ENCODE measurements at places on chromosomes 2 and 18.

DNA sequence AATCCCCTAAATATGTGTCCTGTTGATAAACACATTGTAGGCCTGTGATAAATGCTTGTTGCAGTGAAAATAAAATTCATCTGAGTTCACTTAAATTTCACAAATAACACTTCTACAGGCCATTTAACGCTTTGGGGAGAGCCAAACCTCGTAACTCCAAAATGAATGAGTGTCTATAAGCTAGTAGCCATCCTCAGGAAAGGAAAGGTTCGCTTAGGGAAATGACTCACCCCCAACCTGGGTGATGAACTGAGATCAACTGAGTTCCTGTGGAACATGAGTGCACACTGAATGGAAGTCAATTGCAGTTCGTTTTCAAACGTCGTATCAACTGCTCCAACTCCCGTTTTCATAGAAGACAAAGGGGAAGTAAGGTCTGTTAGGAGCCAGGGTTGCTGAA is 527.6 kb upstream of the ID2 start:
- DNase-seq = no peak

DNA sequence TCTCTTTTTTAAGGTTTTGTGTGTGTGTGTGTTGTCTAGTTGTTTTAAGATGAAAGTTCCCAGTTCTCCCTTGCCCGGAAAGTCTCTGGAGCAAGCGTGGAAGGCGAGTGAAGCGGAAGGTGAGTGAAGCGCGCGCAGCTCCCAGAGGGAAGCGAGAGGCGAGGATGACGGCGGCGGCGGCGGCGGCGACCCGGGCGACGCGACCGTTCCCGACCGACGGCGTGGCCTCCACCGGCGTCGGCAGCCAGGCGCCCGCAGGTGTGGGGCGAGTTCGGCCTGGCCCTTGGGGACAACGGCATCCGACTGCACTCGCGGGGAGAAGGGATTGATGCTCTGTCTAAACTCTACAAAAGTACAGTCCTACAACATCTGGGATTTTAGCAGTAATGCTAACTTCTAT is 321.9 kb downstream of the CELF4 start:
- no peak for DNase-seq

DNA sequence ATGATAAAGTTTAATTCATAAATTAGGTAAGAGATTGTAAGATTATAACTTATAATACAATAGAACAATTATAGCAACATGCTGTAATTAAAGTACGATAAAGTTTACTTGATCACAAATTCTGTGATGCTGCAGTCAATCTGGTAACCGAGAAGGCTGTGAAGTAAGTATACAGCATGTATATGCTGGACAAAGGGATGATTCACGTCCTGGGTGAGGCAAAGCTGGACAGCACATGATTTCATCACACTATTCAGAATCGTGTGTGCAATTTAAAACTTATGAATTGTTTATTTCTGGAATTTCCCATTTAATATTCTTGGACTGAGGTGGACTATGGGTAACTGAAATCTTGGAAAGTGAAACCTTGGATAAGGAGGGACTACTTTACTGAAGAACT is 522.2 kb upstream of the CNTNAP5 start:
- DNase-seq = no peak

DNA sequence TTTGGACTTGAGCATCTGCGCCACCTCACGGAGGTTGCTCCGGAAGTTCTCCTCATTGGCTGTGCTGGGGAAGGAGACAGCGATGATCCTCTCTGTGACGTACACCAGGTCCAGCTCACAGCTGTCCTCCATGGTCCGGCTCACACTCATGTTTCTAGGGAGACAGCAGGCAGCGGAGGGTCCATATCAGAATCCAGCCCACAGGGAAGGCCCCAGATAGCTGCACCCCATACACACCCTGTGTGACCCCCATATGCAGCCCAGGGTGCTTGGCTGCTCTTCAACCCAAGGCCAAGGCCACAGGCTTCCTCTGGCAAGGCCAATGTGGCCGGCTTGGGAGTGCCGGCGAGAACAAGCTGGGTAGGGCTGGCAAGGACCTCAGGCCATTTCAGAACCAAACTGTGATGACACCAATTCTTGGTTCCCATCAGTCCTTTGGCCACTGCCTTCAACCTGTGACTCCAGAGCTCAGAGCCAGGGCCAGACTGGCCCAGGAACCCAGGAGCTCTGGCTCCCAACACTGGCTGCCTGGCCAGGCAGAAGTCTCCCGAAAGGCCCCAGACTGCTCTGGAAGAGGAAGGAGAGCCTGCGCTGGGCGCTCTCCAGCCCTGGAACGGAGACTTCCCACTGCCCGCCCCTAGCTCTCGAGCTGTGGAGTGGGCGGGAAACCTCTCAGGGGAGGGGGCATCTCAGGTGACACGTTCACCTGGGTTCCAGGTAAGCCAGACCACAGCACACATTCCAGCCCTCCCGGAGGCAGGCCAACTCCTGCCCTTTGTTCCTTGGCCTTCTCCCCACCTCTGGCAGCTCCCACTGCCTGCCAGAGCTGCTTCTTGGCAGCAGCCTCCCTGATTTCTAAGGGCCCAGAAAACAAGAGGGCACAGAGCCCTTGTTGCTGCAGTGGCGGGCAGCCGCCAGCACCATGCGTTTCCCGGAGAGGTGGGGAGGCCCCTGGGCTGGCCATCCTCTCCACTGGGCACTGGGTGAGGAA is 104.7 kb downstream of the TNS1 start:
- no peak for DNase-seq

DNA sequence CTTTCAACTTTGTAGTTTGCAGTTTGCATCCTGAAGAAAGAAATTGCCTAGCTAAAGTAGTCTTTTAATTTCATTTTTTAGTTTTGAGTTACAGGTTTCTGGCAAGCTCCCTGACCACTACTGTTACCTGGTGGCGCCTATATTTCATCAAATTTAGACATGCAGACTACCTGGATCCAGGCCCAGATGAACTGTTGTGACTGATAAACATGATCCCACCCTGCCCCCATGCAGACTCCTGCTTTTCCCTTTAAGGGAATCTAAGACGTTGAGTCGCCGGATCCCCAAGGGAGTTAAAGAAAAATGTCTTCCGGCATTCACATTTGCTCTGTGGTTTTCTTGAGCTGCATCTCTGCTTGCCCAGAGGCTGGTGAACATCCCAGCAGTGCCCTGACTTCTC is 22.2 kb downstream of the METAP1D start:
- DNase-seq = no peak

DNA sequence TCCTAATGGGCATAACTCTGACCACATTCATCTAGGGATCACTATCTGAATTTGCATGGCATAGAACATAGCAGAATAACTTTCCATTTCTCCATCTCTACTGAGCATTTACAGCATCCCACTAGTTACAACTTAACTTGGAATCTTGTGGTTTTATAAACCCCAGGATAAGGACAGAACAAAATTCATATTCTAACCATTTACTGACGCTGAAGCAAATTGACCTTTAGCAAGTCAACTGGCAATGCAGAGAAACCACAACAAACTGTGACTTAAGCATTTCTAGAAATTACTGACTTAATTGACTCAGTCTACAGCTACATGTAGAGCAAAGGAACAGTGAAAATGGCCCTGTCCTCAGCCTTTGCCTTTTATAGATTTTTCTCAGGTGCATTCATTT is 61.2 kb downstream of the DCC start:
- DNase-seq = no peak

- no peak for DNase-seq
These were observed 158.2 kb downstream of the STK39 start for GRCh38 chr2:168089200-168089599.

- no peak for DNase-seq
These were observed 57.1 kb upstream of the RAB12 start for GRCh38 chr18:8552151-8552550.

DNA sequence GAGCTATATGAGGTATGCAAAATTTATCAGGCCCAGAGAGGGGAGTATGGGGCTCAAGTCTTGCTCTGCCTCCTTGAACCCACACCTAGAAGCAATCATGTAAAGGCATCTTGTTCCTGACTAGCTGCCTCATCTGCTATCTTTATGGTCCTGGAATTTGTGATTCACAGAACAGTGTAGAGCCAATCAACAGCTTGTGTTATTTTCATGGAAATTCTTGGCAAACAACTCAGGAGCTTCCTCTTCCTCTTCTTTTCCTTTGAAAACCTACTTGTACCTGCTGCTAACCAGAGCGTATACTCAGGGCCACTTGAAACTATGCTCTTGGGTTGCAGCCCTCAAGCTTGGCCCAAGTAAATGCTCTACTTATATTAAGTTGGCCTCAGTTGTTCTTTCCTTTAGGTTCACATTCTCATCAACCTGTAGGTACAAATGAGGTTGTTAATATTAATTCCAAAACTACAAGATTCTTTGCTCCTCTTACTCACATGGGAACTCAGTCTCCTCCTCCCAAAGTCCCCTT is 3.5 kb upstream of the NOSTRIN start:
- DNase-seq = no peak

DNA sequence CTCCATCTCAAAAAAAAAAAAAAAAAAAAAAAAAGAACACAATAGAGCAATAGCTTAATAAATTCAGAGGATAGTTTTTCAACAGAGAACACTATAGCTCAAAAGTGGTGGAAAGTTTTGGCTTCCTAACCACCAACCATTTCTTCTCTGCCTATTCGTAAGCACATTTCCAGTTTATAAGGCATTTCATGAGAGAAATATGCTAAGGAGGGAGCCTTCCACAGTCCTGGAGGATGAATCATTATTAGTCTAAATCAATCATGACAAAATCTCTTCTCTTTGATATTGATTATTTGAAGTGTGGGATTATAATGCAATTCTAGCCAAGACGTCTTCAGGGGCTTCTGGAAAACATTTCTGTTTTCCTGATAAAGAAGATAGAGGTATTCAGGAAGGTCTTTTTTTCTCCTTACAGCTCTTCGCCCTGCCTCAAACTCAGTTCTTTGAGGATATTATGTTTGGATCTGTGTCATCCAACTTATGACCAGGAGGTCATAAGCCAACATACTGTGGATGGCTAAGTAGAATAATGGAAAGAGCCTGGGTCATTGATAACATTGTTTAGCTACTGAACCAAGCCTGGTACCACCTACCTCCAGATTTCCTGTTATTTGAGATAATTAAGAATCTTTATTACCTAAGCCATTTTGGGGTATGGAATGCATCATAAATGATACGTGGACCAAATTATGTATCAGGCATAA is 207.3 kb downstream of the TRIB2 start:
- peak; percentile 55 for DNase-seq

Data from AG09309 (cell line).